GM23248 (cell line): ENCODE measurements at places on chromosomes 12 and 14. TPM values are rescaled to one million over a fixed set of nuclear protein-coding genes. Genes with fewer than 3 reads are reported as not detected.

The ADCY4 gene
- 0.22 and 0.38 TPM in 2 replicates for total RNA-seq

DNA sequence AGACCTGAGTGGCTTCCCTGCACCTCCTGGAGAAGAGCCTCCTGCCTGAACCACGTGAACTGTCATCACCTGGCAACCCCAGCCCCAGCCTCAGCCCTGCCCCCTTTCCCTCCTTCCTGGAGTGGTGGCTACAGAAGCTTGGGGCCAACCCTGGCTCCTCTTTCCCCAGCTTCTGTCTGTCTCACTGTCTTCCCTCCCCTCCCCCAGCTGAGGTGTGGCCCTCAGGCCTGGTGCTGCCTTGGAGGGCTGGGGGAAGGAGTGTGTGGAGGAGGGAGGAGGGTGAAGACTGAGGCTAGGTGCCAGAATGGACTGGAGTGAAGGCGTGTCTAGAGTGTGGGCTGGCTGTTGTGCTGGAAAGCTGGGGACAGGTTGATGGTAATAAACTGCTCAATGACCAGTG, 9.7 kb downstream of the NFATC4 start:
- H3K27ac ChIP-seq, result no peak overlapping the region
- H3K4me1 ChIP-seq, result 0 out of 2 replicates have a peak, but pooled peaks cover 3% of the 10 kb centered on the region
- no peak for DNase-seq
- no peaks in the 10 kb centered on the region for H3K27me3 ChIP-seq
- peaks cover 22% of the 10 kb centered on the region; the same call in 1 of the 2 replicates for H3K36me3 ChIP-seq

DNA sequence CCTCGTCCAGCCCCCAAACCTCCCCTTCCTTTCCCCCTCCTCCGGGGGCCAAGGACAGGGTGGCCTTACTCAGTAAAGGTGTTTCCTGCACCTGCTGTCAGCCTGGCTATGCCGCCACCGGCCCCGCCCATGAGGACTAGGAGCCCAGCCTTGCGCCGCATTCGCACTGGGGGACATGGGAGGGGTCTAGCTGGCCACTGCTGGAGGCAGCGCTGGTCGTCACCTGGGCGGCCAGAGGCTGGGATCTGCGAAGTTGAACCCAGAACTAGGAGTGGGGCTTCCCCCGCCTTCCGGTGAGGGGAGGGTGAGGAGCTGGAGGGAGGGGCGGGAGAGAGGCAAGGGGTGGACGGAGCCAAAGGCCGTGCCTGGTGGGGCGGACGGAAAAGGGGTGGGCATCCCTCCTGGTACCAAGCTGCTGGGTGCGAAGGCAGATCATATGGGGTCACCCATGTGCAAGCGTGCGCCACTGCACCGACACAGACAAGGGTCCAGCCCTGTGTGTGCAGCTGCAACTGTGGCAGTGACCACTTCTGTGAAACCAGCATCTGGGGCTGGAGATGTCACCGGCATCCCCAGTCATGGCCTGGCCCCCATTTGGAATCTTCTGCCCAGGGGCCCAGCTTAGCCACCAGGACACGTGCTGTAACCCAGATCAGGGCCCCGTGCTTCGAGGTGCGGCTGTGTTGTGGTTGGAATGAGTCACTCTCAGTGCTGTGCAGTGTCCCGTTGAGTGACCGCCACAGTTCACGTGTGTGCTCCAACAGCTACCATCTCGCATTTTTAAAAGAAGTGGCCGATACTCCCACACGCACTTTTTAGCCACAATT, 8.5 kb downstream of the AMN start:
- no peak overlapping the region for H3K27ac ChIP-seq
- peaks cover 9% of the 10 kb centered on the region; the same call in 1 of the 2 replicates for H3K36me3 ChIP-seq
- H3K4me1 ChIP-seq, result no peaks in the 10 kb centered on the region
- H3K4me3 ChIP-seq, result no peak overlapping the region
- peak; percentile 41 for DNase-seq

- no peaks in the 10 kb centered on the region for H3K36me3 ChIP-seq
- no peaks in the 10 kb centered on the region for H3K4me1 ChIP-seq
- no peak overlapping the region for H3K27ac ChIP-seq
- no peak overlapping the region for H3K4me3 ChIP-seq
Observed at GRCh38 chr12:79016181-79016580, 151.6 kb downstream of the SYT1 start.

The PROX2 gene
- total RNA-seq, result not detected in 2 replicates

DNA sequence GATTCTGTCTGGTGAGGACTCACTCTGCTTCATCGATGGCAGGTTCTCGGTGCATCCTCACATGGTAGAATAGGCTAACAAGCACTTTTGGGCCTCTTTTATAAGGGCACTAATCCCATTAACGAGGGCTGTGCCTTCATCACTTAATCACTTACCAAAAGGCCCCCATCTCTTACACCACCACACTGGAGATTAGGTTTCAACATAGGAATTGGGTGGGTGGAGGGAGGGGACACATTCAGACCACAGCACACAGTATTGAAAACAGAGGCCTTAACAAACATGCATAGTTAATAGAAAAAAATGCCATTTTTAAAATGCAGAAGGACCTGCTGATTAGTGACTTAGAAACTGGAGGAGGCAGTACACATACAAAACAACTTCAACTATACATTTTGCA, 61.6 kb downstream of the SPPL3 start:
- no peaks in the 10 kb centered on the region for H3K36me3 ChIP-seq
- no peaks in the 10 kb centered on the region for H3K27me3 ChIP-seq
- H3K27ac ChIP-seq, result no peak overlapping the region
- H3K4me3 ChIP-seq, result no peak overlapping the region
- H3K4me1 ChIP-seq, result peaks cover 19% of the 10 kb centered on the region

The ANKRD9 gene
- 14.9 and 22.8 TPM in 2 replicates for total RNA-seq

DNA sequence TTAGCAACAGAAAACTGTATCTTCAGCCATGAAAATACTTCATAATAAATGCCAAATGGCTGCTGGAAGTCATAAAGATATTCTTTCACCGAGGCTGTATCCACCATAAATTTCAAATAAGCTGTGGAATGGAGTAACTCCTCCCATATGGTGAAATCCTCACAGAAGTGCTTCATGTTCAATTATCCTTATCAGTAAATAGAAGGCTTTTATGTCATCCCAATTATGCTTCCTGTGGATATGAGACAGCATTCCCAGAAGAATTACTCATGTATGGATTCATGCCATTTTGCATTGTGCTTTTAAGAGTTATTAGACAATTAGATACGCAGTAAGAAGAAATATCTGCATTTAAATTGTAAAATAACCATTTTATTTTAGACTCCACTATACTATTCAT, 99.0 kb downstream of the RTN1 start:
- DNase-seq, result peak; percentile 1
- H3K4me1 ChIP-seq, result no peaks in the 10 kb centered on the region
- H3K4me3 ChIP-seq, result no peak overlapping the region
- H3K36me3 ChIP-seq, result no peaks in the 10 kb centered on the region
- no peak overlapping the region for H3K27ac ChIP-seq
- no peaks in the 10 kb centered on the region for H3K27me3 ChIP-seq

DNA sequence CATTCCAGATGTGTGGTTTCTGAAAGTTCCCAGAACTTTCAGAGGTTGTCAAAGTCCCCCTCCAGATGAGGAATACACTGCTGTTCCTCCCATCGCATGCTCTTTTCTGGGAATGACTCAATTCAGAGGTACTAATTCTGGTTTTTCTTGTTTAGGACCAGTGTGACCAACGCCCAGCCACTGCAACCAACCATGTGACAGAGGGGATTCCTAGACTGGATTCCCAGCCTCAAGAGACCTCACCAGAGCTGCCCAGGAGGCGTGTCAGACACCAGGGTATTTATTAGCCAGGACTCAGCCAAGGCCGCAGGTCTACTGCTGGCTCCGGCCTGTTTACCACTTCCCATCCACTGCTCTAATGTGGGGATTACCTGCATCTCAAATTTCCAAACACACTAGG, 24.2 kb downstream of the TRAFD1 start:
- H3K27ac ChIP-seq, result no peak overlapping the region
- peaks cover 57% of the 10 kb centered on the region for H3K36me3 ChIP-seq
- DNase-seq, result no peak
- no peak overlapping the region for H3K4me3 ChIP-seq
- H3K27me3 ChIP-seq, result no peaks in the 10 kb centered on the region
